ENCODE measurements at places on chromosomes 16 and 17.

DNA sequence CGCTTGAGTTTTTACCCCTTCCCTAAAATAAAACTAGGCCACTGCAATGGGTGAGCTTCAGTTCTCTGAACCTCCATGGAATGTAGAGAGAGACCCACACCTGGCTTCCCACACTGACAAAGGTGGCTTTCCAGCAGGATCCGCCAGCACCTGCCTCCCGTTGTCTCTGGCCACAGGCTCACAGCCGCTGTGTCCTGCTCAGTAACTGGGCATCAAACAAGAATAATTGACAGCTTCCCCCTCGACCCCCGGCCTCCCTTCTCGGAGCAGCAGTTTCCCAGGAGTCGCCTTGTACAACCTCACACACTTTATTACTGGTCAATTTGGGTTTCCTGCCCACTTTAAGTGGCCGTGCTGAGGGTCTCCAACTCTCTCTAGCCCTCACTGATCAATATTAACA is 586.1 kb upstream of the PSMD7 start:
- DNase-seq, result no peak

- DNase-seq, result no peak
Measured at GRCh38 chr16:84995663-84996062, 15.7 kb downstream of the ZDHHC7 start.

- DNase-seq, result no peak
Measured at GRCh38 chr16:89216315-89217137, 977 bp upstream of the ZNF778 start.

GRCh38 chr16:82808036-82808435 is 181.3 kb downstream of the CDH13 start:
- DNase-seq, result no peak

- DNase-seq, result no peak
Measured at GRCh38 chr16:820748-821147, 20.2 kb upstream of the GNG13 start.

GRCh38 chr17:31494259-31495021 is 103.0 kb downstream of the RAB11FIP4 start:
- DNase-seq, result peak; percentile 48

- DNase-seq, result peak; percentile 46
Measured at GRCh38 chr16:56609463-56609921, 1.1 kb downstream of the MT2A start.

- no peak for DNase-seq
Measured at GRCh38 chr17:72033334-72033733, 87.5 kb upstream of the SOX9 start.

- DNase-seq, result no peak
Measured at GRCh38 chr16:50593410-50594150, 45.4 kb downstream of the NKD1 start.
